ENCODE measurements at places on chromosomes 5 and 9.

DNA sequence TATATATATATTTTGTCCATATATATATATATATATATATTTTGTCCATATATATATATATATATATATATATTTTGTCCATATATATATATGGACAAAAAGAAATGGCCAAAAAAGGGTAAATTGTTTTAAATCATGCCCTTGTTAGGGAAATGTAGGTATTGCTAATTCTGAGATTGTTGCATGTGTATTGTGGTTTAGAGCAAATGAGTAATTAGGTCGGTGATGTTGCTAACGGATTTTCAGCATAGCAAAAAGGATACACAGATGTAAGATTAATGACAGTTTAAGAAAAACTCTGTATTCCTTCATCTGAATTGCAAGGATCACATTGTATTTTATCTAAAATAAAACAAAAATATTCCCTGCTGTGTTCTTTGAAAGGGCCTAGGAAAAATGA lies 40.2 kb downstream of the OSTF1 start:
- DNase-seq = no peak

DNA sequence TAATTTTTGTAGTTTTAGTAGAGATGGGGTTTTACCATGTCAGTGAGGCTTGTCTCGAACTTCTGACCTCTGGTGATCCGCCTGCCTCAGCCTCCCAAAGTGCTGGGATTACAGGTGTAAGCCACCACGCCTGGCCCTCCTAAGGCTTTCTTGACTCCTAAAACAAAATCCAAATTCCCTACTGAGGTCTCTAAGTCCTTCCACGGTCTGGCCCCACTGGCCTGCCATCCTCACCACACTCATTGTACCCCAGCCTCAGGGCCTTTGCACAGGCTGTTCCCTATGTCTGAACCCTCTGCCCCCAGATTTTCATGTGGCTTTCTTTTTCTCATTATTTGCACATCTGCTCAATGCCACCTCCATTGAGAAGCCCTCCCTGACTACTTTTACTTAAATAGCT lies 34.7 kb upstream of the MVB12B start:
- DNase-seq = no peak

DNA sequence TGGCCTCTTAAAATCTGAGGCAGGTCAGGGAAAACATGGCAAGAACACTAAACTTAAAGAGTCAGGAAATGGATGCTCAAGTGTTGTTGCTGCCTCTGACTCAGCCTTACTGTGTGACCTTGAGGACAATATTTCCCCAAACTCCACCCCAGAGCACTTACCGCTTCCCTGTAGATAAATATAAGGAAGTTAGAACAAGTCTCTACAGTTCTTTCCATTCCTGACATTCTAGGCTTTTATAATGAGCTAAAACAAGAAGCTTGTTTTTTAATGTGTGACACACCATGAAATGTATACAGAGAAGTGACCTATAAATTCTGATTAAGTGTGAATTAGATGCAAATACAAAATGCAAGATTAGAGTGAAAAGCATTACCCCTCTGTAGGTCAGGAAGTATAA lies 129.3 kb downstream of the GRIA1 start:
- no peak for DNase-seq

DNA sequence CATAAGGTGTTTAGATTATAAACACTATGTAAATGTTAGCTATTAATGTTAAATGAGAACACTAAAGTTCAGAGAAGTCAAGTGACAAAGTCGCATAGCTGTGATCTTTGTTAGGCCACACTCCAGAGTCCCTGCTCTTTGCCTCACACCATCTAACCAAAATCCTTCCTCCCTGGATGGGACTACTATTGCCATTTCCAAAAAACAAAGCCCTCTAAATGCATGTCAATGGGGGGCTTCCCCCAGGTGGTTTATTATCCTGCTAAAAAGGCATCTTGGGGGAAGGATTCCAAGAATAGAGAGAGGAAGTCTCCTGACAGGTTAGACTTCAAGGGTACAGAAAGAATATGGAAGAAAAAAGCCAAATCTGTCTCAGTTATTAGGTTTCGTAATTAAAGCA lies 10.4 kb downstream of the NR6A1 start:
- DNase-seq = no peak

DNA sequence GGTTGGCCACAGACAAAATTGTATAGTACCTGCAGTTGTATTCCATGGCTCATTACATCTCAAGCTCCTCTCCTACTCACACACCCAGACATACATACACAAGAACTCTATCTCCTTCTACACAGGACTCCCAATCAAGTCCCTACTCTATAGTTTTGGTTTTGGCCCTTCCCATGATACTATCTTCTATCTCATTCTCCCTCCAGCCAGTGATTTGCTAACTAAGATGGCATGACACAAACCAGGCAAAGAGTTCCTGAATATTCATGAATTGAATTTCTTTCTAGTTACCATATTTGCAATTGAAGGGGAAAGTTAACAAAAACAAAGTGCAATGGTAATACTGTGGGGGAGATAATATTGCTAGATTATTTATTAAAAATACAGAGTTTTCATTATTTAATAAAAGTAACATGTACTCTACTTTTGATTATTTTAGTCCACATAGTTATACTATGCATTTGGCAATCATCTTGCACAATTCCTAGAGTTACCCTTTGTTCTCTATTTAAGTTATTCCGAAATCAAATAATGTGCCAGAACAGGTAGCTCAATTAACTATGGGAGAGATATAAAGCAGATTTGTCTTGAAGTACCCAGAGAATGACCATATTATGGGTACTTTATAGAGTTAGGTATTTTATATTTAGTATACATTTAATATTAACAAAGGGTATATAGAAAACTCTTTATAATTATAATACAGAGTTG lies 9.6 kb upstream of the LURAP1L start:
- no peak for DNase-seq

GRCh38 chr5:105274079-105274478 lies 1711.5 kb upstream of the NUDT12 start:
- DNase-seq = no peak

GRCh38 chr9:134612309-134612708 lies 29.3 kb upstream of the COL5A1 start:
- no peak for DNase-seq

- DNase-seq = no peak
Observed at GRCh38 chr9:109907400-109907799, 127.4 kb downstream of the PALM2AKAP2 start.

GRCh38 chr9:33158843-33159776 lies 8.0 kb downstream of the B4GALT1 start:
- DNase-seq = no peak

DNA sequence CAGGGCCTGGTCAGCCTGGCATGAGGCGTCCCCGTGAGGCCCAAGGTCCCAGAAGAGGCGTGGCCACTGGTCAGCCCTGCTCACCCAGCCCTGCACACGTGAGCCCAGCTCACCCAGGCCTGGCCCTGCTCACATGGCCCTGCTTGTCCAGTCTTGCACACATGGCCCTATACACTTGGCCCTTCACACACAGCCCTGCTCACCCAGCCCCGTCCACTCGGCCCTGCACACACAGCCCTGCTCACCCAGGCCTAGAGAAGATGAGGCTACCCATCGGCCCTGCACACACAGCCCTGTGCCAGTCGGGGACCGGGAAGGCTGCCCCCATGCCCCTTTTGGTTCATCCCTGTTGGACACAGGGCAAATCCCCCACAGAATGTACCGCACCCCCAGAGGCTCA lies 28.4 kb downstream of the ZDHHC11B start:
- DNase-seq = no peak

GRCh38 chr5:75756981-75757380 lies 39.7 kb upstream of the POC5 start:
- DNase-seq = no peak

- DNase-seq = peak; percentile 90
Observed at GRCh38 chr9:115694014-115694413, 459.6 kb upstream of the PAPPA start.

DNA sequence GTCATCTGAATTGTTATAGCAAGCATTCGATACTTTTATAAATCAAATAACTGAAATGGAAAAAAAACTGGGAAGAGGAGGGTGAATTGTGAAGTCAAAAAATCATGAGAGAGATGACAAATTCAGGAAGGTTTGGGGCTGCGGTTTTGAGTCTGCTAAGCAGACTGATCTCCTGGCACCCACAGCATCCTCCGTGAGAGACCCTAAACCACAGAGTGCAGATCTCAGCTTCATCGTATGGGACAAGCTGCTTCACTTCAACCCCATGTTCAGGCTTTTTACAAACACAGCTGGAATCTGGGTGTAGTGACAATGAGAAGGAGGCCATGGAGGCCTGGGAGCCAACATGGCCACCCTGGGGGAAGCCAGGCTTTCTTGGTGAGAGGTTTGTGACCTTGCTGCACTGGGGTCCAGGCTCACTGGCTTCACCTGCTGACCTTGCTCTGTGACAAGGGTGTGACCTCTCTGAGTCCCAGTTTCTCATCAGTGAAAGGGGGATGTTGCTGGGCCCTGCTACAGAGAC lies 19.4 kb downstream of the USP20 start:
- DNase-seq = no peak

DNA sequence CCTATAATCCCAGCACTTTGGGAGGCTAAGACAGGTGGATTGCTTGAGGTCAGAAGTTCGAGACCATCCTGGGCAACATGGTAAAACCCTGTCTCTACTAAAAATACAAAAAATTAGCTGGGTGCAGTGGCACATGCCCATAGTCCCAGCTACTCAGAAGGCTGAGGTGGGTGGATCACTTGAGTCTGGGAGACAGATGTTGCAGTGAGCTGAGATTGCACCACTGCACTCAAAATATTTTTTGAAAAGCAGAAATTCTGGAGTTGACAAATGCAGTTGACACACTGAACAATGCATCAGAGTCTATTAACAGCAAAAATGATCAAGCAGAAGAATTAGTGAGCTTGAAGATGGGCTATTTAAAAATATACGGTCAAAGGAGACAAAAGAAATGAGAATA lies 35.5 kb downstream of the NDUFAF2 start:
- DNase-seq = no peak

DNA sequence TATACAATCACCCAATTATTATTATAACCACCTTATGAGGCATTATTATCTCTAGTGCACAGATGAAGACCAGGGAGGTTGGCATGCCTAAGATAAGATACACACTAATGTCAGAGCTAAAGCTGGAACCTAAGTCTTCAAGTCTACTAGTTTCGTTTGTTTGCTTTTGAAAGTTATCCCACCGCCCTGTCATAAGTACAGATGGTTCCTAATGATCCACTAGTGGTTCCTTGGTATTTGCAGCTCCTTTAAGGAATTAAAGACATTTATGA lies 14.1 kb downstream of the NDUFA8 start:
- no peak for DNase-seq

- DNase-seq = peak; percentile 25
Observed at GRCh38 chr5:62779010-62779422, 200.4 kb downstream of the LRRC70 start.

- DNase-seq = no peak
Observed at GRCh38 chr9:75105841-75106240, 17.5 kb downstream of the OSTF1 start.

- no peak for DNase-seq
Observed at GRCh38 chr5:90983711-90984124, 399.4 kb downstream of the ARRDC3 start.

DNA sequence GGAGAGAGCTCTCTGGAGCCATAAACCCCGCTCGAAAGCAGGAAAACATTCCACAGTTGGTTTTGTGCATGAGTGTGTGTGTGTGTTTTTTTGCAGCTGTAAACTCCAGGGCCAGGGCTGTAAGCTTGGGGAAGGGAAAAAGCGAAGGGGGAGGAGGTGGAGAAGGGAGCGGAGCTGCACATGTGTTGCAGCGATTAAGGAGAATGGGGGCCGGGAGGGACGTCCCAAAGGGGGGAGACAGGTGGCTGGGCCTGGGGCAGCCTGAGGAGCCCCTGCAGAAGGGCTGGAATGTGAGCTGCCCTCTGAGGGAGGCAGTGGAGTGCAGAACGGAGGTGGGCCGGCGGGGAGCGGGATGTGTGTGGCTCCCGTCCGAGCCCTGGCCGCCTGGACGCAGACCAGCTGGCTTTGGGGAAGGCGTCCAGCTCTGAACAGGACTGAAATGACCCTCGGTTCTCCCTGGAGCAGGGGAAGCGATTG lies 2.7 kb upstream of the MYMK start:
- no peak for DNase-seq

DNA sequence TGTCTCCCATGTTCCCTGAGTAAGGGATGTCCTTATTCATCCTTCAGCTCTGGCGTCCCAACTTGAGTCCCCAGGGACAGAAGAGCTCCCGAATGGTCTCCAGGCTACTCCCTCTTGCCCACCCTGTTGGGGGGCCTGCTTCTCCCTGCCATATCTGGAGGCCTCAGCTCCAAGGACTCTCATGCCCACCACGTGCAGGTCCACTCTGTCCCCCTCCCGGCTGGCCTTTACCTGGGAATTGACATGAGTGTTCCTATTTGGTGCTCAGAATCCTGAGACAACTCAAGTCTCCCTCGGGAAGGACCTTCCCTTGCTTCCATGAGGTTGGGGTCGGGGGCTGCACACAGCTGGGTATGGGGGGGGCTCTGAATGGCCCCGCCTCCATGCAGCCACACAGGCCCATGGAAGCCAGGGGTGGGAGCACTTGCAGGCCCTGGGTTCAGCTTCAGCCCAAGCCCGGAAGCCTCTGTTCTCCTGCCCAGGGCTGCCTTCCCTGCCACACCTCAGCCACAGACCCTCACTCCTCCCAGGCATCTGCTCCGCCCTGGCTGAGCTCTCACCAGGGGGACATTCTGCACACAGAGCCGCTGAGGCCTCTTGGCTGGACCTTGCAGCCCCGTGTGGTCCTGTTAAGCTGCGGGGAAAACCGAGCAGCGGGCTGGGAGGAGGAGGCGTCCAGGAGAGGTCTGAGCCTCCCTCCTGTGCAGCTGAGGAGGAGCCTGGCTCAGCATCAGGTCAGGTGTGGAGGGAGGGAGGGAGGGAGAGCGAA lies 121.9 kb downstream of the PHF2 start:
- DNase-seq = no peak
